Ascending aorta (tissue), 2 donors: ENCODE measurements at places on chromosomes 12 and 14. TPM values are rescaled to one million over a fixed set of nuclear protein-coding genes. Genes with fewer than 3 reads are reported as not detected.
A peak's percentile ranks its signal among the peaks of the same experiment; 100 is the strongest.

The TSPAN8 gene
- 5.5 TPM for total RNA-seq

- H3K27me3 ChIP-seq: no peaks in the 10 kb centered on the region
- H3K4me3 ChIP-seq: no peak overlapping the region
- no peak overlapping the region for H3K27ac ChIP-seq
- H3K4me1 ChIP-seq: no peaks in the 10 kb centered on the region
Observed at GRCh38 chr14:53528185-53528671, 375.1 kb upstream of the DDHD1 start.

GRCh38 chr14:101019990-101020710 lies 116.6 kb upstream of the RTL1 start:
- no peak overlapping the region for H3K4me3 ChIP-seq
- no peaks in the 10 kb centered on the region for H3K36me3 ChIP-seq
- DNase-seq: no peak
- H3K27ac ChIP-seq: no peak overlapping the region

GRCh38 chr14:95857275-95857674 lies 19.4 kb upstream of the TUNAR start:
- H3K4me3 ChIP-seq: no peak overlapping the region
- DNase-seq: no peak
- H3K27ac ChIP-seq: no peak overlapping the region
- H3K27me3 ChIP-seq: no peaks in the 10 kb centered on the region
- H3K36me3 ChIP-seq: no peaks in the 10 kb centered on the region

GRCh38 chr12:65113621-65114035 lies 7.5 kb downstream of the WIF1 start:
- no peak overlapping the region for H3K4me3 ChIP-seq
- no peaks in the 10 kb centered on the region for H3K27me3 ChIP-seq
- no peak overlapping the region for H3K27ac ChIP-seq
- no peaks in the 10 kb centered on the region for H3K4me1 ChIP-seq

- H3K27me3 ChIP-seq: no peaks in the 10 kb centered on the region
- no peaks in the 10 kb centered on the region for H3K4me1 ChIP-seq
- no peak overlapping the region for H3K27ac ChIP-seq
- DNase-seq: peak; percentile 4
- H3K36me3 ChIP-seq: no peaks in the 10 kb centered on the region
Observed at GRCh38 chr12:697481-697880, 34.2 kb upstream of the NINJ2 start.

GRCh38 chr12:33724867-33725266 lies 285.2 kb upstream of the SYT10 start:
- H3K4me3 ChIP-seq: no peak overlapping the region
- H3K27me3 ChIP-seq: no peaks in the 10 kb centered on the region
- H3K27ac ChIP-seq: no peak overlapping the region
- no peaks in the 10 kb centered on the region for H3K36me3 ChIP-seq
- no peaks in the 10 kb centered on the region for H3K4me1 ChIP-seq

- peaks cover 26% of the 10 kb centered on the region for H3K36me3 ChIP-seq
- H3K4me1 ChIP-seq: peaks cover 8% of the 10 kb centered on the region
- no peak overlapping the region for H3K4me3 ChIP-seq
- no peaks in the 10 kb centered on the region for H3K27me3 ChIP-seq
Observed at GRCh38 chr14:105011312-105011990, 9.4 kb downstream of the CDCA4 start.

GRCh38 chr14:50524731-50525515 lies 7.4 kb downstream of the MAP4K5 start:
- H3K27me3 ChIP-seq: no peaks in the 10 kb centered on the region
- DNase-seq: no peak
- H3K36me3 ChIP-seq: no peaks in the 10 kb centered on the region
- no peak overlapping the region for H3K27ac ChIP-seq

The PTPRQ gene
- 0.64 TPM for total RNA-seq

- DNase-seq: no peak
- peak overlapping the region; percentile 26 for H3K27ac ChIP-seq
- H3K36me3 ChIP-seq: no peaks in the 10 kb centered on the region
- no peak overlapping the region for H3K4me3 ChIP-seq
Observed at GRCh38 chr12:41924111-41924510, 220.6 kb downstream of the GXYLT1 start.

GRCh38 chr12:3564861-3565260 lies 73.9 kb downstream of the PRMT8 start:
- H3K4me1 ChIP-seq: no peaks in the 10 kb centered on the region
- no peaks in the 10 kb centered on the region for H3K36me3 ChIP-seq
- DNase-seq: no peak
- no peak overlapping the region for H3K4me3 ChIP-seq
- no peak overlapping the region for H3K27ac ChIP-seq

GRCh38 chr12:111826992-111827391 lies 15.0 kb upstream of the MAPKAPK5 start:
- DNase-seq: no peak
- no peak overlapping the region for H3K27ac ChIP-seq
- H3K4me3 ChIP-seq: no peak overlapping the region
- H3K27me3 ChIP-seq: no peaks in the 10 kb centered on the region

DNA sequence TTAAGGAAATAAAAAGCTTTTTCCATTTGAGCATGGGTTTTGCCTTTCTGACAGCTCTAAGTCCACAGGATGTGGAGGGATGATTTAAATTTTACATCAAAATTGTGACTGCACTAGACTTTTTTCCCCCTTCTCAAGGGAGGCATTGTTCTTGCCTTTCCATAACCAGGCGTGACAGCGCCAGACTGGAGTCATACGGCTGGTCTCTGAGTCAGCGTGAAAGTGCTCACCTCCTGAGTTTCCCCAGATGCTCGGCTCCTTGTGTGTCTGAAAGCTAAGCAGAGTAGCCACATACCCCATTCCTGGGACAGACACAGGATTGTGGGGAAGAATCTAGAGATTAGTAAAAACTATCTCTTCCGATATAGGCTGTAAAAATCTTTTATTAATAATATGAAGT lies 43.1 kb downstream of the SOX5 start:
- H3K4me1 ChIP-seq: no peaks in the 10 kb centered on the region
- no peak overlapping the region for H3K4me3 ChIP-seq
- no peaks in the 10 kb centered on the region for H3K36me3 ChIP-seq
- no peaks in the 10 kb centered on the region for H3K27me3 ChIP-seq
- DNase-seq: no peak
- H3K27ac ChIP-seq: no peak overlapping the region

The DCAF11 gene
- total RNA-seq: 52.3 TPM

- H3K36me3 ChIP-seq: no peaks in the 10 kb centered on the region
- no peak overlapping the region for H3K27ac ChIP-seq
- H3K4me1 ChIP-seq: no peaks in the 10 kb centered on the region
- H3K4me3 ChIP-seq: no peak overlapping the region
- no peak for DNase-seq
Observed at GRCh38 chr14:54975856-54976255, 51.0 kb downstream of the WDHD1 start.

The OTUB2 gene
- 0.21 TPM for total RNA-seq

DNA sequence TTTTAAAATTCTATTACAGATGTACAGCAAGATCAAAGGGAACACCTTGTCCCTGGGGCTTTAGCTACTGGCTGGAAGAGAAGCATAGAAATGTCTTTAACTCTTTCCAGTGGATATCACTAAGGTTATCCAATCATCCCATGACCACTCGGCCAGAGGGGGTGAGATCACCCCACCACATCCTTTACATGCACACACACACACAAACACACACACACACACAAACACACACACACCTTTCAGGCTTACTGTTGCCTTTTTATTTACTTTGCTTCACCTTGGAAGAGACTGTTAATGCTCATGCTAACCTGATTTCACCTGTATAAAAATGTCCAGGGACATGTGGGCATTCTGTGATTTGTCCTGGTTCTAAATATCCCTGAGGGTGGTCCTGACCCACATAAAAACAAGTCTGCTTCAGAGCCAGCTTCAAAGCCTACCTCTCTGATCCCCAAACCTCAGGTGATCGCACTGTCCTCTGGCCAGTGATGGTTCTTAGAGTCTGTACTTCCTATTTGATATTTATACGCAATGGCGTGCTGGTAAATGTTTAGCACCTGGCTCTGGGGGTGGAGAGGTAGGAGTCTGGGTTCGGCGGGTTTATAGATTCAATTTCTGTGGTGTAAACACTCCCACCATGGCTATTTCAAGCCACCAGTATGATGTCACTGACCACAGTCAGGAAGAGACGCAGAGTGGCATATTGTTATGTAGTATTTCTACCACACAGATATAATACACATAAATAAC lies 166.1 kb upstream of the EEA1 start:
- no peak overlapping the region for H3K4me3 ChIP-seq
- H3K4me1 ChIP-seq: no peaks in the 10 kb centered on the region
- H3K27me3 ChIP-seq: no peaks in the 10 kb centered on the region
- no peak for DNase-seq

GRCh38 chr12:24996102-24996797 lies 47.3 kb upstream of the BCAT1 start:
- no peaks in the 10 kb centered on the region for H3K27me3 ChIP-seq
- H3K4me1 ChIP-seq: peaks cover 4% of the 10 kb centered on the region
- no peak overlapping the region for H3K27ac ChIP-seq
- no peak overlapping the region for H3K4me3 ChIP-seq
- no peak for DNase-seq
- no peaks in the 10 kb centered on the region for H3K36me3 ChIP-seq

- H3K36me3 ChIP-seq: no peaks in the 10 kb centered on the region
- no peaks in the 10 kb centered on the region for H3K27me3 ChIP-seq
- no peak overlapping the region for H3K27ac ChIP-seq
- DNase-seq: no peak
- H3K4me1 ChIP-seq: no peaks in the 10 kb centered on the region
- H3K4me3 ChIP-seq: no peak overlapping the region
Observed at GRCh38 chr12:123833830-123834229, 71.7 kb downstream of the DNAH10 start.

DNA sequence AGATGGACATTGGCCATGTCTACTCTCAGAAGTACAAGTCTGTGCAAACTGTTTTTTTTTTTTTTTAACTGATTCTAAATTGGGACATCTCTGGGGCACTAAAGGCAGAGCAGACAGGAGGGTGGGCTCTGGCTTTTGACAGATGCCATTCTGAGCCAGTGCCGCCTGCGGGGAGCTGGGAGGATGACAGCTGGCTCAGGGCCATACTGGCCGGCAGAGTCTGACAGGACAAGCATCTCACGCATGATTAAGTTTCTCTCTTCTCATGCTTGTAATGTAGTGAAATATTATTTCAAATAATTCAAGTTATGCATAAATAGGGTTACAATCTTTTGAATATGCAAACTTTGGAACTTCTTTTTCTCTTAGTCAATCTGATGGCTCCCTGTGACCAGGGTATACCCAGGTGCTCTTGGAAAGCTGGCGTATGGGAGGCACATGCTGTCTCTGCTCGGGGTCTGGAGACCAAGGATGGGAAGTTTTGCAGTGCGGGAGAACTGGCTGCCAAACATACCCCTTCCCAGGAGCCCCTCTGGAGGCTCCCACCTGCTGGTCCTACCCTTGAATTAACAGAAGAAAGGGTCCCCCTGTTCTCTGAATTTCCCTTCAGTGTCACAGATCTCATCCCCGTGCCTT lies 7.6 kb downstream of the CDCA4 start:
- no peak for DNase-seq
- H3K27me3 ChIP-seq: no peaks in the 10 kb centered on the region
- H3K4me3 ChIP-seq: no peak overlapping the region
- H3K27ac ChIP-seq: no peak overlapping the region

The TAS2R20 gene
- 4.7 TPM for total RNA-seq

GRCh38 chr14:95964901-95965300 lies 74.3 kb upstream of the C14orf132 start:
- no peaks in the 10 kb centered on the region for H3K36me3 ChIP-seq
- DNase-seq: no peak
- no peaks in the 10 kb centered on the region for H3K27me3 ChIP-seq
- no peak overlapping the region for H3K4me3 ChIP-seq
- no peaks in the 10 kb centered on the region for H3K4me1 ChIP-seq
- H3K27ac ChIP-seq: no peak overlapping the region

GRCh38 chr12:9106067-9106466 lies 9.7 kb downstream of the A2M start:
- H3K4me1 ChIP-seq: no peaks in the 10 kb centered on the region
- peaks cover 95% of the 10 kb centered on the region for H3K36me3 ChIP-seq
- no peak for DNase-seq
- H3K4me3 ChIP-seq: no peak overlapping the region
- no peaks in the 10 kb centered on the region for H3K27me3 ChIP-seq

The EAPP gene
- total RNA-seq: 10.1 TPM

GRCh38 chr12:18165889-18166288 lies 75.9 kb upstream of the RERGL start:
- no peaks in the 10 kb centered on the region for H3K27me3 ChIP-seq
- H3K36me3 ChIP-seq: no peaks in the 10 kb centered on the region
- no peak overlapping the region for H3K4me3 ChIP-seq
- no peak overlapping the region for H3K27ac ChIP-seq

The YLPM1 gene
- total RNA-seq: 27.7 TPM

DNA sequence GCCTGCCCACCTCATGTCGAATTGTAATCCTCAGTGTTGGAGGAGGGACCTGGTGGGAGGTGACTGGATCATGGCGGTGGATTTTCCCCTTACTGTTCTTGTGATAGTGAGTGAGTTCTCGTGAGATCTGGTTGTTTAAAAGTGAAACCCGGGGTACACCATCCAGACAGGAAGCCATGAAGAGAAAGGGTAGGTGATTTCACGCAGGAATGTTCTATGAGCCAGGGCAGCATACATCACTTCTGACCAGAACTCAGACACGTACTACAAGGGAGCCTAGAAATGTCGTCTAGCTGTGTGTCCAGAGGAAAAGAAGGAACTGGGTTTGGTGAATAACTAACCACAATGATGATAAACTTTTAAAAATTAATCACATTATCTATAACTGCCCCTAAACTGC lies 80.6 kb downstream of the ANO4 start:
- H3K36me3 ChIP-seq: no peaks in the 10 kb centered on the region
- no peak overlapping the region for H3K27ac ChIP-seq
- no peak for DNase-seq
- H3K4me3 ChIP-seq: no peak overlapping the region

The MMP19 gene
- total RNA-seq: 37.5 TPM

- no peaks in the 10 kb centered on the region for H3K36me3 ChIP-seq
- no peaks in the 10 kb centered on the region for H3K27me3 ChIP-seq
- no peak overlapping the region for H3K27ac ChIP-seq
- H3K4me3 ChIP-seq: no peak overlapping the region
- H3K4me1 ChIP-seq: no peaks in the 10 kb centered on the region
Observed at GRCh38 chr12:9636150-9636850, 28.6 kb upstream of the KLRB1 start.

- H3K4me1 ChIP-seq: peaks cover 41% of the 10 kb centered on the region
- no peaks in the 10 kb centered on the region for H3K27me3 ChIP-seq
- peak overlapping the region; percentile 67 for H3K27ac ChIP-seq
- H3K4me3 ChIP-seq: peak overlapping the region; percentile 27
Observed at GRCh38 chr14:63438065-63438757, 105.0 kb downstream of the PPP2R5E start.
